T-helper 22 cell (primary cell): ENCODE measurements at places on chromosomes 6 and 20.

DNA sequence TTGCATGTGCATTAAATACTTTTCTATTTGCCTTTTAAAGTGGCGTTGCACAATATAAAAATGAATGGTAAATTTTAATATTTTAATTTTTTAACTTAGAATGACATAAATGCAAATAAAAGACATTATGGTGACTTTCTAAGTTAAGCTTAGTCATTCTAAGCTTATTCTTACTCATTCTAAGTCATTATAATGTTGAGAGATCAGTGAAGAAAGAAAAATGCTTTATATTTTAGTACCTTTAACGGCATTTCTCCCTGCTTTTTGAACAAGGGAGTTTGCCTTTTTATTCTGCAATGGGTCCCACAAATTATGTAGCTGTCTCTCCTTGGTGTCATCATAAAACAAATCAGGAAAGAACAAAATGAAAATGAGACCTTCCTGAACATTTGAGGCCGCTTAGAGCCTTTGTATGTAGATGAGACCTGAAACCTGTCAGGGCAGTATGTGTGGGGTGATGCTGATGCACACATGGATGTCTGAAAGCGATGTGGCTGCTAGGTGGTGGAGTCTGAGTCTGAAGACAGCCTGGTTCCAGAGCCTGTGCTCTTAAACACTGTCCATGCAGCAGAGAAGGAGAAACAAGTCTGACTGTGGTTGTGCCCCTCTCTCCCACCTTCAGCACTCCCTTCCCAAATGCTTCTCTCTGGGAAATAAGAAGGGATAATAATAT is 158.0 kb downstream of the PHF3 start:
- DNase-seq = no peak

- no peak for DNase-seq
Observed at GRCh38 chr6:82017288-82017687, 230.3 kb downstream of the IBTK start.

DNA sequence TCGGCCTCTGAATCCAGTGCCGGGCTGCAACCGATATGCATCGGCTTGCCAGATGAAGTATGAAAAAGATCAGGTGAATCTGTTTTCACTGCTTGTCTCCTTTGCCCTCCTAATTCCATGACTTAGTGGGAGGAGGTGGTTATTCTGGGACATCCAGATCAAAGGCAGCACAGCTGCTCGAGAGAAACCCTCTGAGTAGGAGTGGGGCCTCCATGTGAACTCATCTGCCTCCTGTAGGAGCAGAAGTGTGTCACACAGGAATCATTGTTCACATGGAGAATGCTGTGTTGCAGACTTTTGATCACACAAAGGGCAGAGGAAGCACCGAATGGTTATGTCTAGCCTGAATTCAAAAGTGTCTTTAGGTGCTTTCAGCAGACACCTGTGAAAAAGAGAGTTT is 73.1 kb upstream of the SLC22A1 start:
- no peak for DNase-seq

DNA sequence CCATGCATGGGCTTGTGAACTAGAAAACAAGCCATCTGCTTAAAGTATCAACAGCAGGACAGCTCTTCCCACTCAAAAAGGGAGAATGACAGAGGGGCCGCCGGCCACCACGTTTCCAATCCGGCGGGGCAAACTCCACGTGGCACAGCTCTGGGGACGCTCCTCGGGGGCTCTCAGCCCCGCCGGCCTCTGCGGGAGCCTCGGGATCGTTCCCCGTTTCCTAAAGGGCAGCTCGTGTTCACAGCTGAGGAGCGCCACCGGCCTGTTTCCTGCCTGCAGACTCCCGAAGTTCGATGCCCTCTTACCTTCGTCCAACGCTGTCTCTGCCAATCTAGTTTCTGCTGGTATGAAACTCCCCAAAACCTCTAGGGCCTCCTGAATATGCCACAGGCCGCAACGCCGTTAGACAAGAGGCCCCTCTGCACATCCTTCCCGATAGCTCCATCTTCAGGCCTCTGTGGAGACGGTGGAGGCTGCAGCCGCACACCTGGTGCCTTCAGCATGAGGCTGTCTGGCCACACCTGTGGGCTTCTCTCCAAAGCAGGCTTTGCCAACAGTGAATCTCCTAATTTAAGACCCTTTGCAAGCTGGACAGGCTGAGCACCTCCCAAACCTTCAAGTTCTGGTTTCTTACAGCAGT is 46.5 kb downstream of the KCNQ2 start:
- DNase-seq = no peak

- DNase-seq = no peak
Observed at GRCh38 chr6:151381722-151382121, 9.6 kb downstream of the ZBTB2 start.

DNA sequence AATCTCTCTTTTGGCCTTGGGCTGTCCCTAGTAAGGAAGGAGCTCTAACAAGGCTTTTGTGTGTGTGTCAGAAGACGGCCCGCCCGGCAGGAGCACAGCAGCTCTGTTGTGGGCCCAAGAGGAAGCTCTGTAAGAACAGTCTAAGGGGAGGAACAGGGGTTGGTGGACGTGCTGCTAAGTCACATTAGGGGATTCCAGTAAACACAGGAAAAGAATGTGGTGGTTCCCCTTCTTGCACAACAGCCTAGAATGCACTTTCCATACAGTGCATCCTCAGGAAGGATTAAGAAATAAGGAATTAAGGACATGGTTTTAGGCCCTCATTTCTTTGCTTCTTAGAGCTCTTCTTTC is 114.5 kb downstream of the RNF144B start:
- DNase-seq = no peak

DNA sequence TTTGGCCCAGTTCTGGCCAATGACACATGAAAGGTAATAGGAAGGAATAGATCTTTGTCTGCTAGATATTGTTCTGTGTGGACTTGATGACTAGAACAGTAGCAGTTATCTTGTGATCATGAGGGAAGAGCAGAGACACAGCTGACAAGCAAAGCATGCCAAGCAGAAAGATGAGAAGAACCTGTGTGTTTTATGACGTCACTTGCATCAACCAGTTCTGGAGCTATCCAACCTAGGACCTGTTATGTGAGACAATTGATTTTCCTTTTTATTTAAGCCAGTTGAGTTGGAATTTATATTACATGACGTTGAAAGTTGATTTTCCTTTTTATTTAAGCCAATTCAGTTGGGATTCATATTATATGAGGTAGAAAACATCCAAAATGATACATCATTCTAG is 143.2 kb downstream of the MCHR2 start:
- DNase-seq = no peak

DNA sequence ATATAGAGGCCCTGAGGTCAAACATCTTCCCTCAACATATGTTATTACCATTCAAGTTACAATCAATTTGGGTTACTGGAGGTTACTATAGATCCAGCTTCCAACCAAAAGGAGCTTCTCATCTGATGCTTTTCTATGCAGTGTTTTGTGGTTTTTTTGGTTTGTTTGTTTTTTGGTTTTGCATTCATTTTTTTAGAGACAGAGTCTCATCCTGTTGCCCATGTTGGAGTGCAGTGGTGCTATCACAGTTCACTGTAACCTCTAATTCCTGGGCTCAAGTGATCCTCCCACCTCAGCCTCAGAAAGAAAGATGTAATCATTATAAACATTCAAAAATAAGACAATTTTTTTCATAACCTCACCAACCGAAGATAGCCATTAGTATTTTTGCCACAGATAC is 124.4 kb upstream of the JARID2 start:
- no peak for DNase-seq

DNA sequence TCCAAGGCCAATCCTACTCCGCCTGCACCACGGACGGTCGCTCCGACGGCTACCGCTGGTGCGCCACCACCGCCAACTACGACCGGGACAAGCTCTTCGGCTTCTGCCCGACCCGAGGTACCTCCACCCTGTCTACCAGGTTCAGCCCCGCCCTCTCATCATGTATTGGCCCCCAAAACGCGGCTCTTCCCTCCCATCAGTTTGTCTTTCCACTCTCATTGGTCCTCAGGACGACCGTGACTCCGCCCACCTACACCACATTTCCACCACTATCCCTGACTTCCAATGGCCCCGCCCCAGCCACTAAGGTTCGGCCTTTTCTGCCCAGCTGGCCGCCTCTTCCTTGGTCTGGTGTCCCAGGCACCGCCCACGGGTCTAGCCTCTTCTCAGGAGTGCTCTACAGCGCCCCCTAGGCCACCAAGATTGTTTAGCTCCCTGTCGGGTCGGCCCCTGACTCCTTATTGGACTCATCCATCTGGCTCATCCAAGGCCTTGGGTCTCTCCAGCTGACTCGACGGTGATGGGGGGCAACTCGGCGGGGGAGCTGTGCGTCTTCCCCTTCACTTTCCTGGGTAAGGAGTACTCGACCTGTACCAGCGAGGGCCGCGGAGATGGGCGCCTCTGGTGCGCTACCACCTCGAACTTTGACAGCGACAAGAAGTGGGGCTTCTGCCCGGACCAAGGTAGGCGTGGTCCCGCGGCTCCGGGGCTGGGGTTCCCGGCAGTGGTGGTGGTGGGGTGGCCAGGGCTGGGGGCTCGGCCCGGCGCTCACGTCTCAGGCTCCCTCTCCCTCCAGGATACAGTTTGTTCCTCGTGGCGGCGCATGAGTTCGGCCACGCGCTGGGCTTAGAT is 3.1 kb downstream of the MMP9 start:
- DNase-seq = no peak

- DNase-seq = no peak
Observed at GRCh38 chr6:31940256-31940664, 5.6 kb upstream of the CFB start.

DNA sequence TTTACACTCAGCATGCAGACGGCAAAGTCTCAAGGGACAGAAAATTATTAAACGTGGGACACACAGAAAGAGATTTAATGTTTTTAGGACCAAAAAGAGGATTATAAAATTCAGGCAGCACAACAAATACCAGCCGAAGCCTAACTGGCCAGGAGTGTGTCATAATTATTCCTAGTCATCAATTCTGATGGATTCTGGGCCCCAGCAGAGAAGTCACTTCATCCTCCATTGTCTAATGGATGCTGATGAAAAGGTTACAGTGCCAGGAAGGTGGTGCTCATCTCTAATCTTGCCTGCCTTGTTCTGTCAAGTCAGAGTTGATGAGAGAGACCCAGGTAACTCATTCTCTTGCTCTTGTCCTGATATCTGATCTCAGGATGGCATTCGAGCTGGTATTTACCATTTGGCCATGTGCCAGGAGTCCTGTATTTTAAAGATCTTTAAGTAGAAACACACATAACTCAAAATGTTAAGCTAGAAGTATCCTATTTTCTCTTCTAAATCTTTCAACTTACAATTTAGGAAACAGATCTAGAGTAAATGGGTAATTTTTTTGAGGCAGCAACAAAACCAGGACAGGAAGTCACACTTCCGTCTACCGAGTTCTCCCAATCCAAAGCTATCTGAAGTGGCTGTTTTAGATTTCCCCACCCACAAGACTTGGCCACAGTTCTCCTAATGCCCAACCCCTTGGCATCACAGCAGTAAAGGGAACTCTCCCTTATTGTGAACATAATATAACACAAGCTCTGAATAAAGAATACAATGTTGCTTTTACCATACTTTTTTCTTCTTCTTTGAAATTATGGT is 50.0 kb downstream of the ADAT2 start:
- DNase-seq = no peak

GRCh38 chr20:64229507-64230061 is 26.0 kb upstream of the PCMTD2 start:
- DNase-seq = no peak

GRCh38 chr20:43925215-43925614 is 10.6 kb downstream of the TOX2 start:
- no peak for DNase-seq

DNA sequence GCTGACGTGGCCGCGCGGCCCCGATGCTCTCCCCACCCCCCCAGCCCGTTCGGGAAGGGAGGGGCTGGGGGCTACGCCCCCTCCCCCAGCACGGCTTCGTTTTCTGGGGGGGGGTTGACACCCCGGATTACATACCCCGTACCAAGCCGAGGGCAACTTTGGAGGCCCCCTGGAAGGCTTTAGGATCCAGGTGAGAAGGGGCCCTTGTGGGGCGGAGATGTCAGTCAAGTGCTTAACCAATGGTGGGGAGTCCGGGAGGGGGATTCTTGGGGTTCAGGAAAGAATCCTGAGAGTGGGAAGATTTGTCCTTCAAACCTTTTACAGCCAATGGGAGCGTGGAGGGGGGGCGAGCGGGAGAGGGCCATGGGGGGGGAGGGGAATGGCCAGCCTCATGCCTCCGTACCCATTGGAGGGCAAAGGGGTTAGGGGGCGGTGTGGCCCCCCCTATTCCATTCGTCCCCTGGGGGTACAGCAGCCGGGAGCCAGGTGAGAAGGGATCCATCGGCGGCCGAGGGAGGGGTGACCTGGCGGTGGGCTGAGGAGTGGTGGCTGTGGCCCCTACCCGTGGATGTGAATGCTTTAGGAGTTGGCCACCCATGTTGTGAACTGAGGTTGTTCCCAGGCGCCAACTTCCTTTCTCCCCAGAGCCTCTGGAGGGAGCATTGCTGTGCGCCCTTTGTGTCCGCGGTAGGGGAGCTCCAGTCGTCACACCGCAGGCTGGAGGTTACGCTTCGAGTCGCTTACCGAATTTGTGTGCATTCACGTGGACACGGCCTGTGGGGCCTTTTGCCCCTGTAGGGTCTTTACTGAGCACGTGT is 682 bp downstream of the BRD2 start:
- DNase-seq = peak; percentile 44

- DNase-seq = no peak
Observed at GRCh38 chr6:66423047-66423446, 716.0 kb upstream of the EYS start.

GRCh38 chr6:41768545-41769308 is 11.0 kb downstream of the FRS3 start:
- DNase-seq = no peak

DNA sequence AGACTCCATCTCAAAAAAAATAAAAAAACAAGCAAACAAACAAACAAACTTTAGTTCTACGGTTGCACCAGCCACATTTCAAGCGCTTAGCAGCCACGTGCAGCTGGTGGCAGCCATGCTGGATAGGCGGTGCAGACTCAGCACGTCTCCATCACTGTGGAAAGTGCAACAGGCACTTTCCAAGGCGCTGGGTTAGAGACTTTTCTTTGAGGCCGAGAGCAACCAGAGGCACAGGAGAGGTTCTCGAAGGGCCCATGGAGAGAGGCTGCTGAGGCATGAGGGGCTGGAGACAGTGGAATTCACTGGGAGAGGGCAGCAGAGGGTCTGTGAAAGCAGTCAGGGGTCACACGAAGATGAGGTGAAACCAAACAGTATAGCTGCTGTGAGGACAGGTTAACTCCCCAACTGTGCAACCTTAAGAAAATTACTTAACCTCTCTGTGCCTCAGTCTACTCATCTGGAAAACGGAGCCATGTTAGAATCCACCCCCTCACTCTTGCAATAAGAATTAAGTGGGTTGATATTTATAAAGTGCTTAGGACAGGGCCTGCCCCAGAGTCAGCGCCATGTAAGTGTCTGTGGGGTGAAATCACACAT is 27.5 kb downstream of the TGM2 start:
- no peak for DNase-seq

DNA sequence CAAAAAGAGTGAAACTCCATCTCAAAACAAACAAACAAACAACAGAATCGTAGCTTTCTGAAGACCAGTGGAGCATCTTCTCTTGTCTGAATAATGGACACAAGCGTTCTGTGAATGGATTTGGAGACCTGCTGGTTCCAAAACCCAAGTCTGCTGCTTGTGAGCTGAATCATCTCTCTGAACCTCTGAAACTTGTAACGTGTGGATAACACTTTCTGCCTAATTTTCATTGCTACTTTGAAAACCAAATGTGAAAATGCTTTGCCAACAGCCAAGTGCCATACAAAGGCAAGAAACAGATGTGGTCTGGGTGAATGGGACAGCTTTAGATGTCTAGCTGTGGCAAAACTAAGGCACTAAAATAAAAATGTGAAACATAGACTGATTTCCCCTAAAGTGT is 44.3 kb downstream of the PHACTR1 start:
- no peak for DNase-seq
